CD4-positive, alpha-beta memory T cell (primary cell): ENCODE measurements at places on chromosomes 2 and 18. TPM values are rescaled to one million over a fixed set of nuclear protein-coding genes. Genes with fewer than 3 reads are reported as not detected.

GRCh38 chr2:222572264-222572721 is 83.6 kb downstream of the FARSB start:
- H3K27ac ChIP-seq: no peak overlapping the region
- no peaks in the 10 kb centered on the region for H3K27me3 ChIP-seq
- no peaks in the 10 kb centered on the region for H3K4me1 ChIP-seq
- H3K4me3 ChIP-seq: no peak overlapping the region
- H3K36me3 ChIP-seq: peaks cover 6% of the 10 kb centered on the region
- DNase-seq: no peak

DNA sequence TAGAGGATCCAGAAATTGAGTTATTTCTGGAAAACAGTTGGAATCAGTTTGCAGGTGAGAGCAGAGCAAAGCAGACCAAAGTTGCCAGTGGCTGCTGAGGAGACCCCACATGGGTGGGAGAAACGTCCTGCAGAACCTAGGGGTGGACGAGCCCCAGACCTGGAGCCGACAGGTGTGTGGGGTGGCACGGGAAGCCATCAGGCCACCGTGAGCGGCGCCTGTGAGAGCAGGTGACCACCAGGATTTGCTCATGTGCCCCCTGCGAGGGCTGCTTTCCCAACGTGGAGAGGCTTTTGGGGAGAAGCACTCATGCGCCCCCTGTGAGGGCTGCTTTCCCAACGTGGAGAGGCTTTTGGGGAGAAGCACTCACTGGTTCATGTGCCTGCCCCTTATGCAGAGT is 116.8 kb upstream of the NFATC1 start:
- DNase-seq: no peak
- no peak overlapping the region for H3K27ac ChIP-seq
- H3K27me3 ChIP-seq: no peaks in the 10 kb centered on the region
- peaks cover 8% of the 10 kb centered on the region for H3K4me1 ChIP-seq

- H3K27me3 ChIP-seq: no peaks in the 10 kb centered on the region
- H3K4me1 ChIP-seq: no peaks in the 10 kb centered on the region
- no peaks in the 10 kb centered on the region for H3K36me3 ChIP-seq
- DNase-seq: no peak
- H3K27ac ChIP-seq: no peak overlapping the region
- H3K4me3 ChIP-seq: no peak overlapping the region
Measured at GRCh38 chr2:36616947-36617346, 19.0 kb upstream of the FEZ2 start.

DNA sequence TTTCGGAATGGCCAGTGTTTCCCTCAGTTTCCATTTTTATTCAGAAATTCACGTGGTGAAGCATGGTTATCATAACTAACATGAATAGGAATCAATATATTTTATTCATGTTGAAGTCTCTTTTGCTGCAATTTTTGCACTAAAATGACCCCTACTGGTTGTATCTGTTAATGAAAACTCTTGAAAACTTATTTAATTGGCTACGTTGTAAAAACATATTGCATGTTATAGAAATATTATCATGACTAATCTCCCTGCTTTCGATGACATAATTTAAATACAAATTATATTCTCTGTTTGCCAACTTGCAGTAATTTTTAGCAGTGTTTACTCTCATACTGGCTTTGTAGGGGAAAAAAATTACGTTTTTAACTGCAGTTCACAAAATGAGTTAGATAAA is 3.5 kb downstream of the CRIM1 start:
- no peaks in the 10 kb centered on the region for H3K36me3 ChIP-seq
- no peak overlapping the region for H3K27ac ChIP-seq
- no peak overlapping the region for H3K4me3 ChIP-seq
- H3K27me3 ChIP-seq: peaks cover 5% of the 10 kb centered on the region

DNA sequence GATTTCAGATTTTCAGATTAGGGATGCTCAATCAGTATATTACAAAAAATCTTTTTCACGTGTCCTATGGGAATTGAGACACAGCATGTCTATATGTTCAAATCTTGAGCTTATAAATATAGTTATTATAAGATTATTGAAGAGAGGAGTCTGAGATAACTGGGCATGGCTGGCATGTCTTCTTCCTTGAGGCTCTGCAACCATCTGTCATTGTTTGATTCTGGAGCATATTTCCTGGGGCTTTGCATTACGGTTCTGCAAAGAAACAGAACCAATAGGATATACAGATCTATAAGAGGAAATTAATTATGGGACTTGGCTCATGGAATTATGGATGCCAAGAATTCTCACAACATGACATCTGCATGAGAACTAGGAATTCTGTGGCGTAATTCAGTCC is 386.1 kb downstream of the SOCS6 start:
- no peaks in the 10 kb centered on the region for H3K27me3 ChIP-seq
- no peaks in the 10 kb centered on the region for H3K36me3 ChIP-seq
- H3K4me3 ChIP-seq: no peak overlapping the region
- no peak overlapping the region for H3K27ac ChIP-seq
- DNase-seq: no peak

- no peak overlapping the region for H3K27ac ChIP-seq
- no peaks in the 10 kb centered on the region for H3K27me3 ChIP-seq
- no peak overlapping the region for H3K4me3 ChIP-seq
- no peaks in the 10 kb centered on the region for H3K36me3 ChIP-seq
- no peaks in the 10 kb centered on the region for H3K4me1 ChIP-seq
- DNase-seq: no peak
Measured at GRCh38 chr18:34873986-34874580, 164.0 kb downstream of the DTNA start.

- no peak overlapping the region for H3K4me3 ChIP-seq
- no peak for DNase-seq
- H3K4me1 ChIP-seq: no peaks in the 10 kb centered on the region
- H3K27me3 ChIP-seq: no peaks in the 10 kb centered on the region
Measured at GRCh38 chr18:35592298-35592697, 10.8 kb downstream of the GALNT1 start.

- no peak for DNase-seq
- H3K4me1 ChIP-seq: no peaks in the 10 kb centered on the region
- H3K27ac ChIP-seq: no peak overlapping the region
- H3K36me3 ChIP-seq: no peaks in the 10 kb centered on the region
- no peaks in the 10 kb centered on the region for H3K27me3 ChIP-seq
Measured at GRCh38 chr2:201972621-201973255, 60.9 kb upstream of the FZD7 start.

DNA sequence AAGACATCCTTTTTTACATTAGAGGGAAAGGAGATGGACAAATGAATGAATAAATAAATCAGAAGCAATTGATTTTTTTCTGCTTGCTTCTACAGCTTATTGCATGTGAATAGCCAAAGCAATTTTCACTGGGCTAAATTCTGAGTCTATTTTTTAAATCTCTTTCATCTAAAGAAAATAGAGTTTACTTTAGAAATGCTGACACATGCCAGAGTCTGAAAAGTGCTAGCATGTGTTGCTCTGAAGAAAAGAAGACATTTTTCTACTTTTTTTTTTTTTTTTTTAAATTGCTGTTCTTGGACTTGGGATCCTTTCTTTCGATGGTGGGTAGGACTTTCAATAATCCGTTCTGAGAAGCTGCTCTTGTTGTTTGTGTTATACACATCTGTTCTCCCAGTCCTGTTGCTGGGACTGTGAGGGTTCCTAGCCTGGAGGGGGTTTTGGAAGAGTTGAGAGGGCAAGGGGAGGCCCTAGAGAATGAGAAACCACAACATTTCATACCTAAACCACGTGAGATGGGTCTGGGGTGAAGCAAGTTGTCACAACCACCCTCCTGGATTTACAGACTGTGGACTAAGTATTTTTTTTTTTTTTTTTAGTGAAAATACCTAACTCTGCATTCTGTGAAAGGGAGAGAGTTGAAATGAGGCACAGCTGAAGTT is 193.5 kb downstream of the PRKCE start:
- no peak for DNase-seq
- no peaks in the 10 kb centered on the region for H3K36me3 ChIP-seq
- H3K27ac ChIP-seq: no peak overlapping the region
- H3K4me1 ChIP-seq: no peaks in the 10 kb centered on the region
- H3K4me3 ChIP-seq: no peak overlapping the region

GRCh38 chr2:86293612-86294011 is 43.8 kb downstream of the REEP1 start:
- no peak overlapping the region for H3K27ac ChIP-seq
- no peak overlapping the region for H3K4me3 ChIP-seq
- no peak for DNase-seq

GRCh38 chr18:61753373-61753772 is 139.4 kb downstream of the RNF152 start:
- H3K36me3 ChIP-seq: no peaks in the 10 kb centered on the region
- H3K27me3 ChIP-seq: no peaks in the 10 kb centered on the region
- no peaks in the 10 kb centered on the region for H3K4me1 ChIP-seq
- DNase-seq: no peak
- H3K27ac ChIP-seq: no peak overlapping the region
- no peak overlapping the region for H3K4me3 ChIP-seq

DNA sequence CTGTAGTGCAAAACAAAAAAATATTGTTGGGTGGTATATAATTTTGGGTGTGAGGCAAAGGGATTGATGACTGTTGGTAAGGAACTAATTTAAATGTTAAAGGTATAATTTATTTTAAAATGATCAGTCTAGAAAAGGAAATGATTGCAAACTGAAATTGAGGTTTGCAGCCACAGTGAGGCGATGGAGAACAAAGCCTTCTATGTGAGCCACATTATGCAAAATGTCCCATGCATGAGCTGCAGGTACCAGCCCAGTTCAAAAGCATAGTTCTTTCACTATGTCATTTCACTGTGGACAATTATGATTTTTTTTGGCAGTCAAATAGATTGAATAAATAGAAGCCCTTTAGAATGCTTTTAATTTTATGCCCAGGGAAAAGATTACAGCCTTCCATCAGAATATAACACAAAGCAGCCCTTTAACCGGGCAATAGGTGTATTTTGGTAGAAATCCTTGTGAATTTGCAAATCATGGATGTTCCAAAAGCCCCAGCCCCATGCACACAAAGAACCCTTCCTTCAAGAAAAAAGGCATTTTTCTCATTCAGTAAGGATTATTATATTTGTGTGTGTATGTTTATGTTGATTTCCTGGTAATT is 1.7 kb downstream of the MAP2 start:
- no peak for DNase-seq
- no peaks in the 10 kb centered on the region for H3K27me3 ChIP-seq
- H3K36me3 ChIP-seq: no peaks in the 10 kb centered on the region
- H3K4me3 ChIP-seq: no peak overlapping the region
- peaks cover 9% of the 10 kb centered on the region for H3K4me1 ChIP-seq
- H3K27ac ChIP-seq: no peak overlapping the region

GRCh38 chr2:4464634-4465266 is 761.4 kb downstream of the DCDC2C start:
- H3K27ac ChIP-seq: no peak overlapping the region
- H3K4me3 ChIP-seq: no peak overlapping the region
- H3K36me3 ChIP-seq: no peaks in the 10 kb centered on the region
- DNase-seq: no peak
- no peaks in the 10 kb centered on the region for H3K27me3 ChIP-seq
- no peaks in the 10 kb centered on the region for H3K4me1 ChIP-seq

GRCh38 chr2:63596401-63596883 is 7.7 kb downstream of the MDH1 start:
- peaks cover 2% of the 10 kb centered on the region for H3K4me1 ChIP-seq
- peaks cover 38% of the 10 kb centered on the region for H3K36me3 ChIP-seq
- no peak overlapping the region for H3K27ac ChIP-seq
- DNase-seq: no peak
- H3K4me3 ChIP-seq: no peak overlapping the region

GRCh38 chr2:3324404-3325281 is 53.0 kb downstream of the EIPR1 start:
- no peak overlapping the region for H3K4me3 ChIP-seq
- H3K27me3 ChIP-seq: no peaks in the 10 kb centered on the region
- no peaks in the 10 kb centered on the region for H3K4me1 ChIP-seq

GRCh38 chr18:45540125-45540524 is 75.2 kb upstream of the SLC14A2 start:
- no peaks in the 10 kb centered on the region for H3K4me1 ChIP-seq
- no peaks in the 10 kb centered on the region for H3K27me3 ChIP-seq
- no peak for DNase-seq
- H3K27ac ChIP-seq: no peak overlapping the region
- no peak overlapping the region for H3K4me3 ChIP-seq

DNA sequence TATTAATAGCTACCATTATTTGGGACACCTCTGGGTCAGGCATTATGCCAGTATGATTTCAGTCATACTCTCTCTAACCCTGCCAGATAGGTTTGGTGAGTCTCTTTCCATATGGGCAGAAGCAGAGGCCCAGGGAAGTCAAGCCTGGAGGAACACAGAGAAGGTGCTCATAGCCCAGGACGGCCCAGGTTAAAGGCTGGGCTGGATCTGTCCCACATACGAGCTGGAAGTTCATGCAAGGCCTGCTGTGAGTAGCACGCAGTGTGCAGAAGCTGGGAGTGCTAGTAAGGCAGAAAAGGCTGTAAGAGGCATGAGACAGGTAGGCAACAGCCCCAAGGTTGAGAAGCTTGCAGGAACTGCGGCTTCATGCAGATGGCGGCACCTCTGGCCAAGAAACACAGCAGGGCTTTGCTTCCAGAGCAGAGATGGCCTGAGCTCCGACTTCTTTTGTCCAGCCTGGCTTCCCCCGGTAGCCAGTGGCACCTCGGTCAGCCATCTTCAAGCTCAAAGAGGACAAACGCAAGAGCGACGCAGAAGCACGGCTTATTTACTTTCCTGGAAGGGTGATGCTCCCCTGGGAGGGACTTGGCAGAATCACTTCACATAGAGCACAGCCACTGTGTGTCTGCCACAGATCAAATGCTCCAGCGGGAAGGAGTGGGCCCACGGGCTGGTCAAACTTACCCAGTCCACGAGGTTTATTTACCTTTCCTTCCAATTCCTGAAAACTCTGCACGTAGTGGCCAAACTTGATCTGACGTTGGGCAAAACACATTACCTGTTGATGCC is 58.5 kb upstream of the MAP4K4 start:
- no peak for DNase-seq
- H3K4me3 ChIP-seq: no peak overlapping the region
- no peaks in the 10 kb centered on the region for H3K4me1 ChIP-seq
- H3K27me3 ChIP-seq: no peaks in the 10 kb centered on the region
- H3K27ac ChIP-seq: no peak overlapping the region

Gene RIT2
- polyA plus RNA-seq: not detected

Gene AGXT
- not detected for polyA plus RNA-seq

Gene FAM110C
- polyA plus RNA-seq: 0.19 TPM

Gene MATN3
- polyA plus RNA-seq: not detected

Gene CD207
- not detected for polyA plus RNA-seq

Gene PROM2
- not detected for polyA plus RNA-seq

Gene GPR75
- polyA plus RNA-seq: not detected

Gene TMEM247
- not detected for polyA plus RNA-seq
